ENCODE measurements at places on chromosomes 3 and 15. TPM values are rescaled to one million over a fixed set of nuclear protein-coding genes. Genes with fewer than 3 reads are reported as not detected.

TRIM42 gene
- total RNA-seq, result not detected

ZIC1 gene
- total RNA-seq, result 87.2 TPM

SLC27A2 gene
- 3.8 TPM for total RNA-seq

GASK1A gene
- 40.1 TPM for total RNA-seq

SLC7A14 gene
- total RNA-seq, result 8.2 TPM

WDR93 gene
- total RNA-seq, result 0.69 TPM

RAB6B gene
- 169 TPM for total RNA-seq

ZNF80 gene
- 0.06 TPM for total RNA-seq

CASR gene
- 0.89 TPM for total RNA-seq

POLR2M gene
- 199 TPM for total RNA-seq

B3GALNT1 gene
- total RNA-seq, result 101 TPM

P2RY12 gene
- total RNA-seq, result 64.9 TPM
